ENCODE measurements at places on chromosomes 5 and 9.

DNA sequence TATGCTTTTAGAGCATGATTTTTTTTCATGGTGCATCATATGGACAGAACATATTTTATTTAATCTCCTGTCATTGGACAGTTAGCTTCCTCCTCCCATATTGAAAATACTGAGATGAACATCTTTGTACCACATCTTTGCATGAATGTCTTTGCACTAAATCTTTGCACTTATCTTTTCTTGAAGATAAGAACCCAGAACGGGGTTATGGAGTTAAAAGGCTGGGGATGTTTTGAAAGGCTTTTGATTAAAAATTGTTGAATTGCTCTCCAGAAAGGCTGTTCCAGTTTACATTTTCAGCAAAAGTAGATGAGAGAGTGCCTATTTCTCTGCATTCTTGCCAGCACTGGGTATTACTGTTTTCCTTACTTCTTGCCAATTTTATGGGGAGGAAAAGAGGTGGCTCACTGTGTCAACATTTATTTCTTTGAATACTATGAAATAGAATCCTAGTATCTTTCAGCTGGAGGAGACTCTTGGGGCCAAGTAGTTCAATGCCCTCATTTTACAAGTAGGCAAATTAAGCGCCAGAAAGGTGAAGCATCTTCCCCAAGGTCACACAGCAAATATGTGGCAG lies 7.2 kb downstream of the NCS1 start:
- no peak for DNase-seq

GRCh38 chr5:177336112-177336511 lies 15.4 kb downstream of the LMAN2 start:
- DNase-seq = no peak

- DNase-seq = no peak
These were observed 677 bp upstream of the ZNF79 start for GRCh38 chr9:127423476-127423933.

DNA sequence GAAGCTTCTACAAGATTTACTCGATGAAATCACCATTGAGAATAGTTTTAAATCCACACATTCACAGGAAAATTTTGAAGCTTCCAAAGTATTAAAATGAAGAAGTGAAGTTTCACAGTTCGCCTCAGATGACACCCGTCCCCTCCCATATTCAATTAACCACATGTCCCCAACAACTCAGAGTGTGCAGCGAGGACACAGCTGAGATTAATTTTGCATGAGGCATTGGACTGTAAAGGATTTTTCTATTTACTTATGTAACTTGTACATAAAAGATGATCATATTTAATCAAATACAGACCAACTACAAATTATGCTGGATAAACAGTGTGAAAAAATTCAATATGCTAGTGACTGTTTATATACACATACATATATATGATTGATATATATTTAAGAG lies 84.7 kb upstream of the OLFM1 start:
- DNase-seq = no peak

GRCh38 chr5:73793911-73794310 lies 167.9 kb downstream of the ARHGEF28 start:
- DNase-seq = no peak

DNA sequence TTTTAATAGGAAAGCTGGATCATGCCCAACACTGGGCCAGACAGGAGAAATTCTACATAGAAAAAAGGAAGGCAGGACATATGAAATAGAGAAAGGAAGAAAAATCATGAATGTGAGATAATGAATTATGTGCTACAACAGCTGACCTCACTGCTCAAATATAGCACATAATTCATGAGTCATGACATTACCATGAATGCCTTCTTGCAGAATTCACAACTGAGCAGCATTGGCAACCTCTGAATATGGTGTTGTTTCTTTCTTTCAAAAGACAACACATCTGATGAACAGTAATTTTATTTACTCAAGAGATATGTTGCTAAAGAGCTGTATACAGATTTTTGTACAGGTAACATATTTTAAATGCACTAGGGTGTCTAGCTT lies 34.4 kb downstream of the APBA1 start:
- no peak for DNase-seq

GRCh38 chr5:115541611-115542010 lies 3.0 kb downstream of the FEM1C start:
- DNase-seq = no peak

DNA sequence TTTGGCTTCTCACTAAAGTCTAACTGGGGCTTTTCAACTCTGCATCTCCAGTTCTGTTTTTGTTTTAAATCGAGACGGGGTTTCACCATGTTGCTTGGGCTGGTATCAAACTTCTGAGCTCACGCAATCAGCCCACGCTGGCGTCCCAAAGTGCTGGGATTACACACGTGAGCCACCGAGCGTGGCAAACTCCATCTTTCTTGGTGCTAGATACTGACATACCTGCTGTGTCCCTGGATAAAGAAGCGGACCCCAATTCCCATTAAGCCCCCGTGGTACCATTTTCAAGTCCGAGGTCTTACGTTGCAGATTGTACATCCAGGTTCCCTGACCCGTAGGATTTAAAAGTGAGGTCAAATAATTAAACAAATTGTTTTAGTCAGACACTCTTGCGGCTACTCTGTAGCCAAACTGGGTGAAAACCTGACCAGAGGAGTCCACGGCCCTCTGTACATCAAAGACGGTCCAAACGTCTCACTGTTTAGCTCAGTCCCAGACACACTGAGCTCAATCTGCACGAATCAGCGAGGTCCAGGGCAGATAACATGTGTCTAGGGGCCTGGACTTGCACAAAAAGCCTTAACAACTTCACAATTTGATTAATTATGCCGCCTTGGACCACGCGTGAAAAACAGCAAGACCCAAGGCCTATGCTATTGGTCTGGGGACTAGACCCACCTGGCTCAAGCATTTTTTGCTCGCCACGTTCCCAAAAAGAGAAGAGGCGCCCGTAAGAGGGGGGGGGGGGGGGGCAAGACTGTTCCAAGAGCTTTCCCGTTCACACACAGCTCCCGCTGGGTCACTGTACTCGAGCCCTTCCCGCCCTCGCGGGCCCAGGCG lies 727 bp upstream of the DNAJA1 start:
- DNase-seq = no peak

DNA sequence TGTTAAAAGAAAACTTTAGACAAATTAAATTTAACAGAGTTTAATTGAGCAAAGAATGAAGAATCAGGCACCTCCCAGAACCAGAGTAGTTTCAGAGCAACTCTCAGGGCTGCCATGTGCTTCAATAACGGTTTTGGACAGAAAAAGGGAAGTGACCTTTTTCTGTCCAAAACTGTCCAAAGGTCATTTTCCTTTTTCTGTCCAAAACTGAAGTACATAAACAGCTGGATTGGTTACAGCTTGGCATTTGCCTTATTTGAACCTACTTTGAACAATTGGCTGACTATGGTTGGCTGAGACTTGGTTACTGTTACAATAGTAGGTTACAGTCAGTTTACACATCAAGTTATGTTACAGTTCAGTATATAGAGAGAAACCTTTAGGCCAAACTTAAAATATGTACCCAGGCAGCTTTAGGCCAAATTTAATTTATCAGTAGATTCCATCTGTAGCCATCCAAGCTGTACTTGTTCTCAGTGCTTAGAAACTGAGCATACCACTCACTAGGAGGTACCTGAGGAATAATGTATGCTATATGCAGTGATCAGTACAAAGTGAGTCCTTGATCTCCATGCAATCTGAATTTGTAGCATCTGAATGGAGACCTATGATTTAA lies 44.0 kb downstream of the C9orf85 start:
- DNase-seq = no peak

- no peak for DNase-seq
These were observed 8.9 kb downstream of the SRP19 start for GRCh38 chr5:112869948-112870347.

DNA sequence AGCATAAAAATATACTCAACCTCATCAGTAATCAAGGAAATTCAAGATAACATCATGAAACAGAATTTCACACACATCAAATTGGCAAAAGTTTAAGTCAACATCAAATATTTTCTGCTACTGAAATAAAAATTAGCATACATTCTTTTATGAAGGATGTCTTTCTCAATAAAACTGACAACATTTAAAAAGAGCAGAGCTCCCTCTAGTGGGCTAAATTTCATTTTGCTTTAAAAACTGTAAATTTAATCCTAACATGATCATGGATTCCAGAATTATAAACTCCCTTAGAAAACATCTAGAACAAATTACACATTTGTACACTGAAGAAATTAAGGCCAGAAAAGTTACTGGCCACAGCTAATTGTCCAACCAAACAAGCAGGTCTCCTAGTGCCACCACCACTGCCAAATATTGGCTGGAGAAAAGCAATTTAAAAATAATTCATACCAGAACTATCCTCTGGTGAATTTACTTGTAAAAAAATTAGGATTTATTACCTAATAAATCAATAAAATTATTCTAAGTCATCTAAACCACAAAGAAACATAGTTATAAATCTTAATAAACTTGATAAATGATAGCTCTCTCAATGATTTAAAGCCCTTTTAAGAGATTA lies 31.2 kb downstream of the DEPDC1B start:
- peak; percentile 49 for DNase-seq

DNA sequence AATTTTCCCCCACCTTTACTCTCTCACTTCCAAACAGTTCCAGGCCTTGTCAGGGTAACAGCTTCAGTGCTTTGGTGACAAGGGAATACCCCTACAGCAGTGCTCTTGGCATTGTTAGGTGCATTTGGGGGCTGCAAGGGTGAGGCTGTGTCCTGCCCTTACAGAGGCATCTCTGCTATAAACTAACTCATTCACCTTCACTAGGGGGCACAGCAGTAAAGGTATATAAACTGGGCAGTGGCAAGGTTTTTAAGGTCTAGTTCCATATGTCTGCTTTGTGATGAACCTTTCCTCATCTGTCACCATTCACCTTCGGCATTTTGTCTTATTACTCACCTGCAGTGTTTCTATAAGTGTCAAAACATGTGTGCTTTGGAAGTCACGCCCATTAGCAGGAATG lies 79.1 kb upstream of the GPR151 start:
- DNase-seq = no peak

DNA sequence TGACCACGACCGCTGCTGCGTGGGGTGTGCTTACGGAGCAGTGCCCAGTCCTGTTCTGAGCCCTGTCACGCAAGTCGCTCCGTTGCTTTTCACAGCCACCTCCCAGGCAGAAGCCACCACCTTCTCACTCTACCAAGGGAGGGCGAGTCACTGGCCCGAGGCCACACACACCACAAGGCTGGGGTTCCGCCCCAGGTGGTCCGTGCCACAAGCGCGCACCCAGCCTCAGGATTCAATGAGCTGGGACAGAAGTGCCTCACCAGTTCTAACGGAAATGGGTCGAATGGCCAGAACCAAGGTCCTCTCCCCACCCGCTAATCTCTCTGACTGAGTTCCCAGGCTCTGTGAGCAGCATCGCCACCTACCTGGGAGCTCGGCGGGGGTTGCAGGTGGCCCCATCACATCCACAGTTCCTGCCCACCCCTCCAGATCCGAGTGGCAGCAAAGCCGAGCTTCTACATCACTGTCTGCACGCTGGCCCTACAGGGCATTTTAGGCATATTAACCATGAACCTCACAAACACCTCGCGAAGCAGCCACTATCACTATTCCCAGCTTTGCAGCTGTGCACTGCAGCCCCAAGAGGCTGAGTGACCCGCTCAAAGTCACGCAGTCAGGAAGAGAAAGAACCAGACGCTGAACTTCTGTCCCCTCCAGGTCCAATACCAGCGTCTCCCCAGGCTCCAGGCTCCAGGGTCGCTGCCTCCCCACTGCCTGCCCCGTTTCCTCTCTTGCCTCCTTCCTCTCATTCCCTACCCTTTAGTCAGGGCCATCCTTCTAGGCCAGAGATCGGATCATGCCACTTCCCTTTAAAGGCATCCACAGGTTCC lies 92.1 kb upstream of the PHYKPL start:
- DNase-seq = no peak

GRCh38 chr9:12809720-12810119 lies 34.9 kb downstream of the LURAP1L start:
- DNase-seq = no peak

DNA sequence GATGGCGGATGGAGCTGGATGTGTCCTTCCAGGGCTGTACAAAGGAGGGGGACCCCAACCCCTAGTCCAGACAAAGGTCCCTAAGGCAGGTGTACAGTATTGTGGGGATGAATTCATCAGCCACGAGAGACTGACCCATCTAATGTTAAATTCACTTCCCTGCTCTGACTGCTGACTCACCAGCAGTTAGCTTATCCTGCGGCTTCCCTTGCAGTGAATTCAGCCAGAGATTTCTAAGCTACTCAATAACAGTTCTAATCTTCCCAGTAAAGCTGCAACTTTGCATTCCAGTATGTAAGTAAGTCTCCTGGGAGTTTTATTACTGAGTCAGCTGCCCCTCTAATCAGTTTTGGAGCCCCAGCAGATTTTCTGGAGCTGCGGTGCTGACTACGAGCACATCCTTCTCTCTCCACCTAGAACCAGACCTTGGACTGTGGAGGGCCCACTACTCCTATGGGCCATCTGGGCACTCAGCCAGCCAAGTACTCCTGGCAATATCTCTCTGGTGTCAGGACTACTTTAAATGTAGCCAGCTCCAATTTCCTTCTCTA lies 16.1 kb downstream of the B4GALT1 start:
- no peak for DNase-seq

GRCh38 chr9:87701931-87702421 lies 23.9 kb upstream of the CTSL start:
- no peak for DNase-seq

GRCh38 chr9:3906437-3907213 lies 380.8 kb upstream of the RFX3 start:
- peak; percentile 81 for DNase-seq

DNA sequence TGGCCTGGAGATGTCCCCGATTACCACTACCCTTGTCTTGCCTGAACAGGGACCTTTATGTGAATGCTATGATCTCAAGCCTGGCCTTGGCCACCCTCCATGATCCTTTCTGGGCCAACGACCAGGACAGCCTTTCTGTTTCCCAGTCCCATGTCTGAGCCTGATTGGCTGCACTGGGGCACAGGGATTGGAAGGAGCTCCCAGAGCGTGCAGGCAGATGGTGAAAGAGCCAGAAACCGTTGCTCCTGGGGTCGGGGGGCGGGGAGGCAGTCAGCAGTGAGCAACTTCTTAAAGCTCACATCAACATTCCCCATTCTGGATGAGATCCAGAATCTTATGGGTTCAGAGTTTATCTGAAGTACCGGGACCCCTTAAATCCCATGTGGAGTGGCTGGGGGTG lies 84.4 kb downstream of the INSYN2B start:
- peak; percentile 23 for DNase-seq

GRCh38 chr5:138625134-138625533 lies 49.9 kb upstream of the HSPA9 start:
- DNase-seq = no peak

GRCh38 chr5:170760113-170760512 lies 23.4 kb upstream of the GABRP start:
- no peak for DNase-seq

GRCh38 chr9:26159575-26160392 lies 481.5 kb upstream of the TUSC1 start:
- DNase-seq = no peak

GRCh38 chr5:138946831-138947560 lies 71.9 kb upstream of the LRRTM2 start:
- no peak for DNase-seq

GRCh38 chr5:144187699-144188294 lies 17.1 kb downstream of the KCTD16 start:
- DNase-seq = no peak

GRCh38 chr5:111514087-111514486 lies 1.8 kb upstream of the STARD4 start:
- DNase-seq = no peak

- no peak for DNase-seq
These were observed 78.5 kb upstream of the EPB41L4B start for GRCh38 chr9:109399258-109399767.

Measured in cerebellar cortex (tissue), 1 donor.